ENCODE measurements at places on chromosomes 7 and 10.

GRCh38 chr7:99312316-99313203 is 13.1 kb upstream of the ARPC1A start:
- peak; percentile 68 for DNase-seq

DNA sequence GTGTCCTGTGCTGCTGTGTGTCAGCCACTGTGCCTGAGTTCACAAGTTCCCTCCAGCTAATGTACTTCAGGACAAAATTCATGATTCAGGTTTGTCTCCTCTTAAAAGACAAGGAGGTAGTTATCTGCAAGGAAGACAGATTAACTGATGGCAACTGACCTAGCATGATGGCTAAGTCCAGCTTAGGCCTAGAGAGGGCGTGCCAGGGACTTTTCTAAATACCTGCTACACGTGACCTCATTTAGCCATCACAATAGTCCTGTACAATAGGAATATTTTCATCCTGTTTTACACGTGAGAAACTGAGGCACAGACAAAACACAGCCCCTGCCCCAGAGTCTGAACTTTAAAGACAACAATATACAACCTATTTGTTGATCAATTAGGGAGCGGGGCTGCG is 275.7 kb downstream of the XPNPEP1 start:
- DNase-seq, result no peak

DNA sequence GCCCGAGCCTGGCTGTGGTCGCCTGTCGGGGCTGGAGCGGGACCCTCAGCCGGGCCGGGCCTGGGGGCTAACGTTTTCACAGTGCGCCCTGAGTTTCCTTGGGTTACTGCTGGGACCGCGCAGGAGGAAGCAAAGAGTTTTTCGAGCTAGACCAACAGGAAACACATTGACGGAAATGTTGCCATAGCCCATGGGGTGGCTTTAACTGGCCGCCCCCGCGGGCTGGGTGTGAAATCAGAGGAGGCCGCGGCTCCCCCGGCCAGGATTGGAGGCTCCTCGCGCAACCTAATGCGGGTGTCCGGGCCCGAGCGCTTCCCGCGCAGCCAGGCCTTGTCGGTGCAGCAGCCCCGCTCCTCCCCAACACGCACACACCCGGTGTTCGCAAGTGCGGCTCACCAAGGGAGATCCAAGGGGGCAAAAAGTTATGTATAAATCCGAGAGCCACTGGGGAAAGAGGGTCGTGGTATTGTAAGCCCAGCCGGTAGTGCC is 1.9 kb downstream of the HHEX start:
- no peak for DNase-seq

DNA sequence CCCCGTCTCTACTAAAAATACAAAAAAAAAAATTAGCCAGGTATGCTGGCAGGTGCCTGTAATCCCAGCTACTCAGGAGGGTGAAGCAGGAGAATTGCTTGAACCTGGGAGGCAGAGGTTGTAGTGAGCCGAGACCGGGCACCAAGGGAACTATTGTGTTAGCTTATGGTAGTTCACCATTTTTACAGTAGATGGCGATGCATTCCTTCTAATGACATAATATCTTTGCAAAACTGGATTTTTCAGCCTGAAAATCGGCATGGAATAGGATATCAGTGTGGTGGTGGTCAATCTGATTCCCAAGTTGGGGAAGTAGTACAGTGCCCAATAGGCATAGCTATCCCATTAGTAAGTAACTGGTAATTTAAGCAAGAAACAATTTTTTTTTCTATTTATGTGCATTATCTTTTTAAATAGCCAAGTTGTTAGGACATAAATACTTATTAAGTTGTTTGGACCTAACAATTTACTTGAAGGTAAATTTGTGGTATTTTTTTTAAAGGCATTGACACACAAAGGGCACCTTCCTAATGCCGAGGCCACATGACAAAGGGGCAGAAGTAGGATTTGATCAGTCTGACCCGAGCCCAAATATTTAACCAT is 17.6 kb upstream of the IMPDH1 start:
- no peak for DNase-seq

DNA sequence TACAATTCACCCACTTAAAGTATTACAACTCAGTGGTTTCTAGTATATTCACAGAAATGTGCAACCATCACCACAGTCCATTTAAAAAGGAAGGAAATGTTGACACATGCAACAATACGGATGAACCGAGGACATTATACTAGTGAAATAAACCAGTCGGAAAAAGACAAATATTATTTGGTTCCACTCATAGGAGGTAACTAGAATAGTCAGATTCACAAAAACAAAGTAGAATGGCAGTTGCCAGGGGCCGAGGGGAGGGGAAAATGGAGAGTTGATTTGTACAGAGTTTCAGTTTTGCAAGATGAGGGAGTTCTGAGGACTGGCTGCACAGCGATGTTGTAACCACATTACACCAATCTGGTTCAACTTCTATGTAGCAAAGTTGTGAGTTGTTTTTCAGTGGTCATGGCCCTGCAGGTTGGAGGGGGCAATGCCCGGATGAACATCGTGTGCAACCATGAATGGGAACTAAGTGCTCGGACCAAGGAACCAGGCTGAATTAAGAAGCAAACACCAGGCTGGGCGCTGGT is 17.6 kb upstream of the TNPO3 start:
- DNase-seq, result no peak

- no peak for DNase-seq
These were observed 196.1 kb downstream of the ZEB1 start for GRCh38 chr10:31515116-31515515.

DNA sequence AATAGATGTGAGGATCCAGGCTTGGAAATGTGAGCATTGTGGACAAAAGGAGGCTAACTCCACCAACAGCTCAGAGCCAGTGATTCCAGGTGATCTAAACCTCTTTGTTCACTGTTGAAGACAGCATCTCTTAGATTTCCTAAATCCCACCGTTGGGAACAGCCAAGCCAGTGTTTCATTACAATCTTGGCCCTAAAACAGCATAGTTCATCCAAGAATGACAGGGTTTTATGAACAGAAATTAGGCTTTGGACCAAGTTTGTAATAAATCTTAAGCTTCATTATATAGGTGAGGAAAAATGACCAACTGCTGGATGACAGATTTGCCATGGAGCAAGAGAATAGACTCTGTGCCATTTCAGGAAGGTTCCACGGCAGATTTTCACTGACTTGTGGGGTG is 65.8 kb downstream of the MTURN start:
- no peak for DNase-seq

DNA sequence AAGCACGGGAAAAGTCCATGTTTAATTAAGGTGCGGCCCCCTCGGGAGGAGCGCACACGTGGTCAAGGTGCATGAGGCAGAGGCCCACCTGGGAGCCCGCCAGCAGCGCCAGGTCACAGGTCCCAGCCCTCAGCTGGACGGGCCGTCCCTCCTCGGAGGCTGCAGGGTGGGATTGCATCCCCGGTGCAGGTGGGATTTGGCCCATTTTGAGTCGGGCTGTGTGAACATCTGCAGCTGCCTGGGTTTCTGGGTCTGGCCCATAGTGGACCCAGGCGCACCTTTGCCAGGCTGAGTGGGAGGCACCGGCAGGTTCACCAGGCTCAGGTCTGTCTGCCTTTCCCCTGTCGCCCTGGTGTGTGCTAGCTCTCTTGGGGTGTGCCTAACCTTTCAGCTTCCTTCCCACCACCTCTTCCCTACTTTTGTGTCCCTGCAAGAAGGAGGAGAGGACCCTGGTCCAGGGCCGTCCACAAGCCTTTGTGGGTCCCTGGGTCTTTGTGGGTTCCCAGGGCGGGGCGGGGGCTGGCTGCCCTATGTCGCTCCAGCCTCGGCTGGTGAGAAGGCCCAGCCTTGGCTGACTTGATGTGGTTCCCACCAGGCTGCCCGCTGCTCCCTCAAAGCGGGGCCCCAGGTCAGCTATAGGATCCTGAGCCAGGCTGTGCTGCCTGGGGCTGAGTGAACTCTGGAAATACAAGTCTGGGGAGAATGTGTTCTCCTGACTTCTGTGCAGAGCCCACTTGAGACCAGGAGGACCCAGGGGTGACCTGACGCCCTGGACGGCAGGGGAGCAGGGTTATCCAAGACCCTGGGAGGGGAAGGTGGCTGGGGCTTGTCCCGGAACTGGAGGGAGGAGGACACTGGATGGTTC is 186.7 kb upstream of the SHH start:
- DNase-seq, result no peak

DNA sequence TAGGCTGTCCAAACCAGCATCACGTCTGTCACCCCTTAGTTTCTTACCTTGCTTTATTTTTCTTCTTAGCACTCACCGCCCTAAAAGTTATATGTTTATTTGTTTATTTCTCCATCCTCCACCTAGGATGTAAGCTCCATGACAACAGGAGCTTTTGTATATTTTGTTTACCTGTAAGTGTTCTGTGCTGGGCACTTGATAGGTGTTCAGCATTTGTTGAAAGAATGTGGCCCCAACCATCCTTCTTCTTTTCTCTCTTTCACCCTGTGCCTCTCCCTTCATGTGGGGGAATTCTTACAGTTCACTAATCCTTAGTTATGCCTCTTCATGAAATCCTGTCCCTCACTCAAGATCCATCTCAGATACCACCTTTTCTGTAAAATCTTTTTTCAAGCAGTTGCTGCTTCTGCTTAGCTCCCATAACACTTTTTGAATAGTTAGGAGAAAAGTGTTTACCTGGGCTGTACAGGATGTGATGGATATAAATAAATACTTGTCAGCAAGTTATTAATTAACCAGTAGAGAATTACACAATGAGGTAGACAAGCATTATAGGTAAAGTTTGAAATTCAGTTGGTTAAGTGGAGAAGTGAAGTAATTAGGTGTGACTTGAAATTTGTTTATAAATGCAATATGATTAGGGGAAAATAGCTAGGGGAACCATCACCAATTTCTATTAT is 9.7 kb downstream of the AHR start:
- no peak for DNase-seq

DNA sequence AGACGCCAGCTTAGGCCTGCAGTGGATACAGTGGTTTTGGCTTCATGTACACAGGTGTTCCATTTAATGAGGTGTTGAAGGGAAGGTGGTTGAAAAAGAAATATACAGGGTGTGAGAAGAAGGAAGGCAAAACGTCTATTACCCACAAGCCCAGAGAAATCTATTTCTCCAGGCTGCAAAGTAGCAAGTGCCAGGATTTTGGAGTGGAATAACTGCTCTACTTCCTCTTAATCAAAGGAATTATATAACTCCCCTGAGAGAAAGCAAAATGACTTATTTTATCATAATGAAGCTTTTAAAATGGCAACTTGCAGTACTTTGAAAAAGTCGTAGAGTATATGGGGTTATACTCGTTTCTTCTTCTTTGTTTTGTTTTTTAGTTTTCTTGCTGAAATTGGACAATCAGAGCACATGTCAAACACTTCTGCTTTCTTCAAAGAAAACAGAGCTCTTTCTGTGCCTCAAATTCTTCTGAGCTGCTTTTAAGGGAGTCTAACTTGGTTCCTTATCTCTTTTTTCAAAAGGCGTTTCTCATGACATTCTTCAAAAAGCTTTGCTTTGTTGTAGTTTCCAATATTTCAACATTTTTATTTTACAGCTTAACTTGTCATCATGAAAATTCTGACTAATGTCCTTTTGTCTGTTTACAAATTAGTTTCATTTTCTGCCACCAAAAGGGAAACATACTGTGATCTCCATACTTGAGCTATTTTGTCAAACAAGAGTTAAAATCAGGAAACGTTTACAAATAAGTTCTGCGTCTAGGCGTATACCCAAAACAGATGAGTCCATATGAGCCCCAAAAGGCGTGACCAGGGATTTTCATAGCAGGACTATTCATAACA is 289.7 kb downstream of the FRMD4A start:
- no peak for DNase-seq

GRCh38 chr7:11533229-11533820 is 298.7 kb downstream of the THSD7A start:
- DNase-seq, result no peak
